Memory B cell (primary cell): ENCODE measurements at places on chromosomes 6 and 20.
A peak's percentile ranks its signal among the peaks of the same experiment; 100 is the strongest.

- no peak overlapping the region for H3K4me3 ChIP-seq
- H3K4me1 ChIP-seq, result no peaks in the 10 kb centered on the region
- no peaks in the 10 kb centered on the region for H3K27me3 ChIP-seq
- peaks cover 19% of the 10 kb centered on the region for H3K36me3 ChIP-seq
- H3K27ac ChIP-seq, result no peak overlapping the region
Measured at GRCh38 chr6:143867236-143867635, 3.0 kb downstream of the ZC2HC1B start.

- H3K27me3 ChIP-seq, result peaks cover 1% of the 10 kb centered on the region
- no peaks in the 10 kb centered on the region for H3K4me1 ChIP-seq
- no peak overlapping the region for H3K4me3 ChIP-seq
- DNase-seq, result no peak
- H3K36me3 ChIP-seq, result no peaks in the 10 kb centered on the region
- no peak overlapping the region for H3K27ac ChIP-seq
Measured at GRCh38 chr6:82385102-82385501, 21.5 kb downstream of the TPBG start.

DNA sequence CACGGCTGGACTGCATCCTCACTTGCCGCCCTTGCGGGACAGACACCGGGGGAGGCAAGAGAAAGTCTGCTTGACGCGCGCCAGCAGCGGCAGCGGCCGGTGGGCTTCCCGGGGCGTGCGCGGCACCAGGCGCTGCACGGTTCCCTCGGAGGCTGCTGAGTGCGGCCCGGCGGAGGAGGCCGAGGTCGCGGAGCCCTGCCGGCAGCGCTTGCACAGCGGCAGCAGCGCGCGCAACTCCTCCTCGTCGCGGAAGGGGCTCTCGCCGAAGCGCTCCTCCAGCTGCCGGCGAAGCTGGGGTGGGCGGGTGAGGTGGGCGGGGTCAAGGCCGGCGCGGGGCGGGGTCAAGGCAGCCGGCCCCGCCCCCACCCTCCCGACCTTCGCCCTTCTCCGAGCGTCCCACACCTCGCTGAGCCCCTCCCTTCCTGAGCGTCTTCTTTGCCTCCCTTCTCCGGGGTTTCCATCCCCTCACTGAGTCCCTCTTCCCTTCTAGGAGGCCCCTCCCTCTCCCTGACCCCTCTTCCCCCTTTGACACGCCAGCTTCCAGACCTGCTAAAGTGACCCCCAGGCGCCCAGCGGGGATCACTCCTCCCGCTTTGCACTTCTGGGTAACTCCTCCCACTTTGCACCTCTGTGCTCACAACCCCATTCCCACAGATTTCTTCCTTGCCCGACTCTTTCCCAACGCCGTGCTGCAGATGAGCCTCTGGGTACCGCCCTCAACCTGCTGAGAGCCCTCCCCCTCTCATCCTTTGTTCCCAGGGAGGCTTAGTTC, 8.8 kb downstream of the DUSP15 start:
- H3K4me3 ChIP-seq, result peak overlapping the region; percentile 83
- no peak for DNase-seq
- no peaks in the 10 kb centered on the region for H3K36me3 ChIP-seq
- peaks cover 7% of the 10 kb centered on the region for H3K27me3 ChIP-seq
- H3K4me1 ChIP-seq, result peaks cover 12% of the 10 kb centered on the region

GRCh38 chr6:53912661-53913060, 117.9 kb downstream of the LRRC1 start:
- no peak for DNase-seq
- H3K4me1 ChIP-seq, result no peaks in the 10 kb centered on the region
- H3K36me3 ChIP-seq, result peaks cover 25% of the 10 kb centered on the region
- H3K27ac ChIP-seq, result no peak overlapping the region
- H3K27me3 ChIP-seq, result no peaks in the 10 kb centered on the region

GRCh38 chr6:16067568-16067967, 61.3 kb upstream of the MYLIP start:
- peaks cover 2% of the 10 kb centered on the region for H3K36me3 ChIP-seq
- no peak for DNase-seq
- no peak overlapping the region for H3K27ac ChIP-seq
- H3K4me1 ChIP-seq, result no peaks in the 10 kb centered on the region
- H3K27me3 ChIP-seq, result peaks cover 12% of the 10 kb centered on the region

GRCh38 chr6:97765461-97765860, 482.4 kb upstream of the MMS22L start:
- peaks cover 2% of the 10 kb centered on the region for H3K27me3 ChIP-seq
- H3K4me1 ChIP-seq, result no peaks in the 10 kb centered on the region
- no peak for DNase-seq
- H3K27ac ChIP-seq, result no peak overlapping the region
- no peak overlapping the region for H3K4me3 ChIP-seq

- H3K4me3 ChIP-seq, result no peak overlapping the region
- H3K4me1 ChIP-seq, result peaks cover 5% of the 10 kb centered on the region
- H3K27me3 ChIP-seq, result no peaks in the 10 kb centered on the region
- no peak for DNase-seq
- H3K36me3 ChIP-seq, result peaks cover 15% of the 10 kb centered on the region
Measured at GRCh38 chr6:42200035-42200434, 5.3 kb upstream of the GUCA1B start.
